ENCODE measurements at places on chromosomes 7 and 10.

DNA sequence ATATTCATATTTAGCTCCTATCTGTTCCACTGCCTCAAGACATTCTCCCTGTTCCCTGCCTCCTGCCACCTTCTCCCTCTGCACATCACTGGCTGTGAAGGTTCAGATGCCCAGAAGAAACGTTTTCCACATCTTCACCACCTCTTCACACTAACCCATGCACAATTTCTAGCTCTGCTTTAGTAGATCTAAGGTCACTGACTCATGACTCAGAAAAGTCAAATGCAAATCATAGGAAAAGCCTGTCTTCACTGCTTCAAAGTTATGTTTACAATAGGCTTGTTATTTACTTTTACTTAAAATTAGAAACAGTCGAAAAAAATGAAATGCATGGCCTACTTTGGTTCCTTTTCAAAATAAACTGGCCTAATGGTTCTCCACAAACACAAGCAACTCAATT is 2.5 kb downstream of the SCRN1 start:
- DNase-seq = no peak

GRCh38 chr7:21128062-21128817 is 299.6 kb upstream of the SP4 start:
- DNase-seq = no peak

DNA sequence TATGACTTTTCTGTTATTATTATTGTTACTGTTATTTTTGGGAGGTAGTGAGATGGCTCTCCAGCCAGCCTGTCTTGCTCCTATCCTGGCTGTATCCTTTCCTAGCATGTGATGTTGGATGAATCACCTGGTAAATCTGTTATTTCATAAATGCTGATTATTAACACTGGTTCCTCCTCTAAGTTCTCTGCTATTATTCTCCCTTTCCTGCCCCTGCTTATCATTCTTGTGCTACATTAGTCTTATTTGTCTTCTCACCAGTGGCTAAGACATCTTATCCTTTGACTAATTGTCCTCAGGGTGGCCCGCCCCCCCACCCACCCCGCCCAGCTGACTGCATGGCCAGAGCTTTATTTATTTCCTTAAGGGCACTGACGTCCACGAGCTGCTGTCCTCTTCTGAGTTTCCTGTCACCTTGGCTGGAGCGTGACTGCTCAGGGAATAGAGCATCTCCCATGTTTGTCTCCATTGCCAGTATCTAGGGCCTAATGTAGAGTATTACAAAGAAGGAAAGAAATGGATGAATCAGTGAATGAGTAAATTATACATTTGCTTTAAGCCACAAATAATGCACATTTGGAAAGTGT is 110.1 kb upstream of the KLF6 start:
- no peak for DNase-seq

- DNase-seq = no peak
These were observed 2.1 kb downstream of the DENND11 start for GRCh38 chr7:141699860-141700259.

All from activated B cell treated with CpG ODN at 0.5 μM for 24 hours (primary cell).